ENCODE measurements at places on chromosomes 5 and 9.

- DNase-seq: no peak
Measured at GRCh38 chr5:179798144-179798770, 4.5 kb downstream of the LTC4S start.

- no peak for DNase-seq
Measured at GRCh38 chr9:18826248-18826647, 206.8 kb downstream of the SAXO1 start.

DNA sequence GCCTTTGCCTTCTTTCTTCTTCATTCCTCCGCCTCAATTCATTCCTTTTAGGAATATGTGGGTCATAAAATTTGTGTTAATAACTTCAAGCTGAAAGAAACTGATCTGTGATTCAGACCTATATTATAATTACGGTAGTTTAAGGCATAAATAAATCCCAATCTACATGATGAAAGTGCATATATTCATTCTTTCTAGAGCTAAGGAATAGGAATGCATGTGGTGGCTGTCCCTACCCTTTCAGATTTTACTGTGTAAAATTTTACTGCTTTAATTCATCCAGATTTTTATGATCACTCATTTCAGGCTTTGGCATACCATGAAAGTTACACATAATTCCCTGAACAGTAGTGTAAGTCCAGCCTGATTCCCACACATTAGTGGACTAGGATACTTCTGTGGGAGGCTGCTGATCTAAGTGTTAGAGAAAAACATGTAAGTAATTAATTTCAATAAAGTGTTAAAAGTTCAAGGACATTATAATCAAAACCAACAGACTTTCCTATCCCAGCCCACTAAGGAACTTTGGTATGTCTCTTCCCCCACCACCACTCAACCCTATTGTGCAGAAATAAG is 83.1 kb downstream of the HINT1 start:
- DNase-seq: no peak

DNA sequence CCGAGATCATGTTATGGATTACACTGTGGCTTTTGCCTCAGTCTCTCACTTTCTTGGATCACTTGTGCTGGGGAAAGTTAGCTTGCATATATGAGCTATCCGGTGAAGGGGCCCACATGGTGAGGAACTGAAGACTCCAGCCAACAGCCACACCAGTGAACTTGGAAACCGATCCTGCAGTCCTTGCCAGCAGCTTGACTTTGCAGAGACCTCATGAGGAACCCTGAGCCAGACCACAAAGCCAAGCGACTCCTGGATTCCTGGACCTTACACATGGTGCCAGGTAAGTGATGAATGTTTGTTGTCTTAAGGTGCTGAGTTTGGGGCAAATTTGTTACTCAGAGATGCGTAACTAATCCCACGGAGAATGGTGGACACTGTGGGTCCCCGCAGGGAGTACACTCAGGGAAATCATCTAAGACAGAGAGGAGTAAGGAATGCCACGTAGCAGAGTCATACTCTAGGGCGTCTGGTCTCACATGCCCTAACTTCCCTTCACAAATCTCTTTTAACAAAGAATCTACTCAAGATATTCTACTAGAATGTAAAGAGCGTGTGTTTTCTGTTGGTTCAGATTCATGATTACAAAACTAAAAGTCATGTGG is 76.5 kb upstream of the PJA2 start:
- DNase-seq: no peak

- no peak for DNase-seq
Measured at GRCh38 chr9:137743695-137744094, 124.9 kb downstream of the EHMT1 start.

- no peak for DNase-seq
Measured at GRCh38 chr5:27639005-27639612, 600.7 kb upstream of the CDH9 start.

GRCh38 chr9:106916466-106917235 is 53.7 kb downstream of the ZNF462 start:
- DNase-seq: no peak

DNA sequence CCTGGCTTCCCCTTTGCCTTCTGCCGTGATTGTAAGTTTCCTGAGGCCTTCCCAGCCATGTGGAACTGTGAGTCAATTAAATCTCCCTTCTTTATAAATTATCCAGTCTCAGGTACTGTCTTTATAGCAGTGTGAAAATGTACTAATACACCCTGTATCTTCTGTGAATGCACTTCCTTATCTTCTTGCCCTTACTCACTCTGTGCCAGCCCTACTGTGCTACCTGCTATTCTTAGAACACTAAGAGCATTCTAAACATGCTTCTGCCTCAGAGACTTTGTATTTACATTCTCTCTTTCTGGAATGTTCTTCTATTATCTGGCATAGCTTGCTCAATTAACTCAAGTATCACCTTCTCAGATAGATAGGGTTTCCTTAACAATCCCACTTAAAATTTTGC is 164.4 kb upstream of the EDIL3 start:
- no peak for DNase-seq

GRCh38 chr5:6454628-6455053 is 6.0 kb downstream of the UBE2QL1 start:
- no peak for DNase-seq

DNA sequence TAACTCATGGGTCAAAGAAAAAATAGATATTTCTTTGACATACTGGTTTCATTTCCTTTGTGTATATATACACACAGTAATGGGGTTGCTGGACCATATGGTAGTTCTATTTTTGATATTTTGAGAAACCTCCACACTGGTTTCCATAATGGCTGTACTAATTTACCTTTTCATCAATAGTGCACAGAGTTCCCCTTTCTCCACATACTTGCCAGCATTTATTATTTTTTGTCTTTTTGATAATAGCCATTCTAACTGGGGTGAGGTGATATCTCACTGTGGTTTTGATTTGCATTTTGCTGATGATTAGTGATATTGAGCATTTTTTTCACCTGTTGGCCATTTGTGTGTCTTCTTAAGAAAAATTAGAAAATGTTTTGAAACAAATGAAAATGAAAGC is 78.4 kb upstream of the CKMT2 start:
- DNase-seq: no peak

DNA sequence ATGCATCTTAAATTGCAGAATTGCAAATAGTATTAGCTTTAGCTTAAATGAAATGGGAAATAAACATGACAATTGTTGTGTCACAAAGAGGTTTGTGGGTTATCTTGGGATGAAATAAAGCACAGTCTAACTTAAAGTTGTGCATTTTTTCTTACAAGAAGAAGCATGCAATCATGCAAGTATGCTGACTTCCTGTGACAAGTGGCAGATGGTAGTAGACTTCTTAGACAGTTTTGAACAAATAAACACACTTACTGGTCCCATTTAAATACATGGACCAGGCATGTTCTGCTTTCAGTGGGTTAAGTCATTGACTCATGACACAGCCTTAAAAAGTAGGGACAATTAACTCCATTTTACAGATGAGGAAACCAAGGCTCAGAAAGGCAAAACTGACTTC is 15.9 kb upstream of the C5orf63 start:
- DNase-seq: no peak

GRCh38 chr9:109499631-109500410 is 1.7 kb upstream of the PTPN3 start:
- no peak for DNase-seq

DNA sequence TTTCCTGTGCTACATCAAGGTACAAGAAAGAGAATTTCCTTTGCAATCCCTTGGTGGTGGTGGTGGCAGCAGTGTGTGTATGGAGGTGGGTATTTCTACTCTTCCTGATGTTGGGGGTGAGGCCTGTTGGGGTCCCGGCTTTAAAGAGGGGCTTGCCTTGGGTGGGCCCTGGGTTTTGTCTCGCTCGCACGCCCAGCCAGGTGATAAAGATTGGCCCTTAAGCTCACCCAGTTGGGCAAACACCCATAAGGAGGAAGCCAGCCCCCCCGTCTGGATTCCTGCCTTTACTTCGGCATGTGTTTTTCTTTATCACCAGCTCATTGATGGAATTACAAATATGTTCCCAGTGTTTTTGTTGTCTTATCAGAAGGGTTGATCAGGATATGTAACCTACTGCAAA is 16.0 kb upstream of the SARDH start:
- no peak for DNase-seq

DNA sequence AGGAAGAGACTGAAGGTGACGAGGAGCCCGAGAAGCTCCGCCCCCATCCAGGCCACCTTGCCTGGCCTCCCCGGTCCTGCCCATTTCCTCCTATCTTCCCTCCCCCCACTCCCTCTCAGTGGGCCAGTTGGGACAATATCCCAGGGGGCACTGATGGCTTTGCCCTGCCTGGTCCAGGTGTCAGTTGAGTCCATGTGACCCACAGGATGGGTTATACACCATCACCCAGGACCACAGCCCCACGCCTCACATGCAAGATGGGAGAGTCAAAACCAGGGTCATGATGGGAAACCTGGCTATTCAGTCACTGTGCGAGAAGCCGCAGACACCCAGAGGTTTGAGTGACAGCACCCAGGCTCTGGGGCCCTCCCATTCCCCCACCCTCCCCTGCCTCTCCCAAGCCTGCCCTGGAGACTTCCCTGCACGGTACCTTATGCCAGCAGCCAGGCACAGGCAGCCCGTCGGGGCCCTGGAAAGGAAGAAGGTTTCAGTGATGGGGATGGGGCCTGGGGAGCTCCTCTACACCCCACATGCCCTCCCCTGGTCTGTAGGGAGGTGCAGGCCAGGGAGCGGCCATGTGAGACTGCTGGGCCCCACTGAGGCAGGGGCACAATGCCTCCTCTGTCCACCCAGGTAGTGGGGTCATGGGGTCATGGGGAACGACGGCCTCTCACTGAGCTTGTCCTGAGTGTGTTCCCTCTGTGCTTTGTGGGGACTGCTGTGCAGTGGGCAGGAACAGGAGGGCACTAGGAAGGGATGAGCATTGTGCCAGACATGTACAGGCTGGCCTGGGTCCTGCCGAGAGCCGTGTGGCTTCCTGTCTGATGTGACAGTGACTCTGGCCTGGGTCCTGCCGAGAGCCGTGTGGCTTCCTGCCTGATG is 6.3 kb upstream of the PHYKPL start:
- no peak for DNase-seq

DNA sequence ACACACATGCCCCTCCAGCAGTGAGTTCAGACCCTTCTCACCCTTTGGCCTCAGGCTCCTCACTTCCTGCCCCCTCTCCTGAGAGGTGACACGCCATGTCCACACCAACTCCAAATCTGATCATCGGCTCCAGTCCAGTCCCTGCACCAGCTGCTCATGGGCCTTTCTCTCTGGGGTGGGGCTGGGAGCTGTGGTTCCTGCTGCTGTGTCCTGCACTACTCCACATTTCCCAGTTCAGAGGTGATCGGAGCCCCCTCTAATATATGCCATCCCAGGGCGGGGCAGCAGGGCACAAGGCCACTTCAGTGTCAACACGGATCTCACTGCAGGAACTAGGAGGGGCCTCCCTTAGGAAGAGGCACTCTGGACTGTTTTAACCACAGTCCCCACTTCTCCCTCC is 91.5 kb downstream of the ADAMTS2 start:
- DNase-seq: no peak

GRCh38 chr9:134336228-134336627 is 10.0 kb downstream of the RXRA start:
- no peak for DNase-seq

All from nucleus accumbens (tissue), 56 donors.